Caco-2 (cell line): ENCODE measurements at places on chromosomes 1 and 21. TPM values are rescaled to one million over a fixed set of nuclear protein-coding genes. Genes with fewer than 3 reads are reported as not detected.

DNA sequence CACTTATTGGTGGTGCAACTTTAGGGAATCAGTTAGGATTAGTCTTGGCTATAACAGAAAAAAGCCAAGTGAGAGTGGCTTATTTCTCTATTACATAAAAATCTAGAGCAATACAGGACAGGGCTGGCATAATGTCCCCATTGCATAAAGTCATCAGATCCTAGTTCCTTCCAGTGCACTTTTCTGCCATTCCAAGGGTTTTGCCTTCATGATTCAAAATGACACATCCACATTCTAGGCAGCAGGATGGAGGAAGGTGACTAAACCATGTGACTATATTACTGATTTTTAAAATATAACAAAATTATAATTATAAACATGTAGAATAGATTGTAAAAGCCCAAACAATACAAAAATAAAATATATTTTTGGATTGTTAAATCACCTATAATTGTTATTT, 18.8 kb downstream of the JUN start:
- DNase-seq = no peak

DNA sequence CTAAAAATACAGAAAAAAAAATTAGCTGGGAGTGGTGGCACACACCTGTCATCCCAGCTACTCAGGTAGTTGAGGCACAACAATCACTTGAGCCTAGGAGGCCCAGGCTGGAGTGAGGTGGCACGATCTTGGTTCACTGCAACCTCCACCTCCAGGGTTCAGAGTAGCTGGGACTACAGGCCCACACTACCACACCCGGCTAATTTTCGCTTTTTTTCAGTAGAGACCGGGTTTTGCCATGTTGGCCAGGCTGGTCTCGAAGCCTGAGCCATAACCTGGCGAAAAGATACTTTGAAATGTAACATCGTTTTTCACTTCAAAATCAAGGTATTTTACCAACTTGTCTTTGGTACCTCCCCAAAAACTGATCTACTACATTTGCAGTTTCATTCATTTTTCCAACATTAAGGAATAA, 6.1 kb downstream of the GAS5 start:
- no peak for DNase-seq

DNA sequence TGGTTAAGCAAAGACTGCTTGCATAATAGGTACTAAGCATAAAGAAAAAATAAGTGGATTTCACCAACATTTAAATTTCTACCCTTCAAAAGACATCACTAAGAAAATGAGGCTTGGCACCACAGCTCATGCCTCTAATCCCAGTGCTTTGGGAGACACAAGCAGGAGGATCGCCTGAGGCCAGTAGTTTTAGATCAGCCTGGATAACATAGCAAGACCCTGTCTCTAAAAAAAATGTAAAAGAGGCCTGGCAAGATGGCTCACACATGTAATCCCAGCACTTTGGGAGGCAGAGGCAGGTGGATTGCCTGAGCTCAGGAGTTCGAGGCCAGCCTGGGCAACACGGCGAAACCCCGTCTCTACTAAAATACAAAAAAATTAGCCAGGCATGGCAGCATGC, 73.0 kb downstream of the PIGK start:
- DNase-seq = no peak

Gene SMIM11
- 1.3 and 17.2 TPM in 2 replicates for total RNA-seq

Gene SPATA17
- 0.84 and 1.1 TPM in 2 replicates for total RNA-seq

Gene RIMKLA
- 10.6 and 12.4 TPM in 2 replicates for total RNA-seq
